Kidney tubule cell (primary cell): ENCODE measurements at places on chromosomes 6 and 20.

DNA sequence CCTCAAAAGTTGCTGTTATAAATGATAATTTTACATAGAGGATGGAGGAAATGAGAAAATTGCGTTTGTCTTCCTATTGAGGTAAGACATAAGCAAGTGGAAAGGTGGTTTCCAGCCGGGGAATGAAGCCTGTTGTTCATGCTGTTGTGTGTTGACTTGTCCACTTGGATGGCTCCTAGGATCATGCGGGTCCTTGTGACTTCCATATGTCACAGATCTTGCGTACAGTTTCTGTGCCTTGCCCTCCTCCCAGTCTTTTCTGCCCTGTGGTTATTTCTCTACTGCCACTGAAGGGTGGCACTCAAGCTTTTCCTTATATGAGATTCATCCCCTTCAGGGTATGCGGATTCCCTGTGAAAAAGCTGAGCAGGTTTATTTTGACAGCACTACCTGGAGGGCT, 116.6 kb downstream of the CARMIL1 start:
- DNase-seq, result no peak

GRCh38 chr6:50889935-50890334, 71.3 kb downstream of the TFAP2B start:
- DNase-seq, result no peak

DNA sequence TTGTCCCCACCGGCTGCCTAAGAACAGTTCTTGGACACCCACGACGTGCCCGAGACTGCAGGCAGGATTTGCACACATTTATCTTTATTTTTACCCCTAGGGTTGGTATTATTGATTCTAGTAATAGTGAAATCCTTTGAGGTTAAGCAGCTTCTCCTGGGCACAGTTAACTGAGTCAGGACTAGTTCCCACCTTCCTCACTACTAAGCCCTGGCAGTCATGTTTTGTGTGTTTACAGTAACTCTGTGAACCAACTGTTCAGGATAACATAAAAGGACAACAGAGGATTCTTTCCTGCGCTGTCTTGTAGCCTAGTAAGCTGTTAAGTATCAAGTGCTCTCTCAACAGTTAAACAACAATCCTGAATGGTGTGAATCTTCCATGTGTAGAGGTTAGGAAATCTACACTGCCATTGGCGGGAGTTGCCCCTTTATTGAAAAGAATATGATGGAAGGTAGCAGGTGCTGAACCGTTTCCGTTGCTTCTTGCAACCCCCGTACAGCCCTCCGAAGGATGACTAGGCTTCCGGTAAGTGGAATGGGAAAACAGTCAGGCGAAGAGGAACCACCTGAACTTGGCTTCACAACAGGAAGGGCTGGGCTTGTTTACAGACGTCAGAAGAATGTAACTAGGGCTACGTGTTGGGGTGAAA, 979 bp upstream of the SOD2 start:
- DNase-seq, result peak; percentile 88

DNA sequence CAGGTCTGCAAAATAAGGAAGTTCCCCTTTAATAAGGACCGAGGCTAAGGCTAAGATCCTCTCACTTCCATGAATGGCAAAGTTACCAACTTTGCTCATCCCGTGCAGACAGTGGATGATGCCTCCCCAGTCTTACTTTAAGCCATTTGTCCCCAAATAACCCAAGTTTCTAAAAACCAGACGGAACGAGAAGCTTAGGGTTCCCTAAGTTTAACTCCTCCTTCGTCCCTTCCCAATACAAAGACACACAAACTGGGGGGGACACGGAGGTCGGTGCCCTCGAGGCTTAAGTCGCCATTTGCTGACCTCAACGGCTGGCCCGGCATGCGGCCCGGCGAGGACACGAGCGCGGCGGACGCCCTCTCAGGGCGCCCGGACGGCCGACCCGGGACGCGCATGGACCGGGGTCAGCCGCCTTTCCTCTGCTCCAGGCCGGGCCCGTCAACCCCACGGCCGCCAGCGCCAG, 527 bp downstream of the FBXO30 start:
- peak; percentile 58 for DNase-seq

- DNase-seq, result peak; percentile 83
These were observed 6.0 kb upstream of the MRAP2 start for GRCh38 chr6:84027340-84028181.
